ENCODE measurements at places on chromosomes 16 and 17. TPM values are rescaled to one million over a fixed set of nuclear protein-coding genes. Genes with fewer than 3 reads are reported as not detected.

GRCh38 chr16:70808371-70808770, 7.4 kb upstream of the VAC14 start:
- DNase-seq, result no peak

DNA sequence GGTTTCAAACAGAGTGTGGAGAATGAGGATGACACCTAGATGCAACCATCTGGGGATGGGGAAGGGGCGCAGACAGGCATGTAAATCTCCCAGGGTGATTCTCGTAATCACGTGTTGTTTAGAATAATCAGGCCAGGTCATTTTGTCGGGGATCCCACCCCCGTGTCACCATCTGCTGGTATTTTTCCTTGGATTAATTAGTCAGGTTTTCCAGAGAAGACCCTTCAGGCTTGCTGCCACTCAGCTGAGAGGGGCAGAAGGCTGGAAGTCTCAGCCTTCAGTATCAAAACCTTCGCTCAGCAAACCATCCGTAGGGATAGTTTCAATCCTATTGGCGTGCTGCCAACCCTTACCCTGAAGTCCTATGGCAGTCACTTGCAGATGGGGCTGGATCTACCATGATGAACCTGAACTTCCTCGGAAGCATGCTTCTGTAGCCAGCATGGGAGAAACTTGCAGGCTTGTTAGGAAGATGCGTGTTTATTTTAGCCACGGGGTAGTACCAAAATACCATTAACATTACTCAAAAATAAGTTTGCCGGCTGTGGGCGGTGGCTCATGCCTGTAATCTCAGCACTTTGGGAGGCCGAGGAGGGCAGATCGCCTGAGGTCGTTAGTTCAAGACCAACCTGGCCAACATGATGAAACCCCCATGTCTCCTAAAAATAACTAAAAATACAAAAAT, 7.5 kb upstream of the ADCY9 start:
- no peak for DNase-seq

DNA sequence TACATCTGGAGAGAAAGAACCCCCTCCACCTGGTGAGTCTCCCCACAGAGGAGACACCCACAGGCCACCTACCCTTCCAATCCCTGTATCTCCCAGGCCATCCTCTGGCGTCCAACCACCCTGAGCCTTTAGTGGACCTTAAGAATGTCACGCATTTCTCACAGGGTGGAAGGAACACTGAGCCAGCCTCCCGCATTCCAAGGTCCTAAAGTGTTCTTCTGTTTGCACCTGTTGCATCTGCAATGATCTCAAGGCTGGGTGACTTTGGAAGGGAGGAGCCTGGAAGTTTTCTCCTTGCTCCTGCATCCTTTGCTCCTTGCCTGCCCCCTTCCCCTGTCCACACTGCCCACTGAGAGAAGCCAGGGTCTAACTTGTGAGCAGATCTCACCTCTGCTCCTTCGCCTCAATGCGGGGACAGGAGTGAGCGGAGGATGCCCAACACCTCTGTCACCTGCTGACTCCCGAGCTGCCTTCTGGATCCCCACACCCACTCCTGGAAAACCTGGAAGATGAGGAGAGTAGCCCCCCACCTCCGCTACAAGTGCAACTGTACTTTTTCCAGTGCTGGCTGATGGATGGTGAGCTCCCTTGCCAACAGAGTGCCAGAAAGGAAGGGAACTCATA, 3.7 kb downstream of the CHST5 start:
- no peak for DNase-seq

- peak; percentile 93 for DNase-seq
These were observed 12.7 kb downstream of the SLC35B1 start for GRCh38 chr17:49694847-49695697.

DNA sequence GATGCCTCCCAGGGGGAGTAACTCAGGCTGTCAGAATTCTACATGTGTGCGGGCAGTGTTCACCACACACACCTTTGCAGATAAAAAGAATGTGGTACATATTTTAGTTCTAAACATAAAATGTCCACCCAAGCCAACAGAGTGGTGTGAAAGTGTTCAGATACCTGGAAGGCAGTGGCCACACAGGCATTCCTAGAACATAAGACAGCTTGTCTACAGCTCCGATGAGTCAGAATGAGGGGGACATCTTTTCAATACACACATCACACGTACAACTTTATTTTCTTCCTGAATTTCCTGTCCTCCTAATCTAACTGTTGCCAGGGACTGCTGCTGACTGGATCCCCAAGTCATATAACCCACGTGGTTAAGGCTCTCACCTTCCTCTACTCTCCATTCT, 142.3 kb downstream of the ZFHX3 start:
- no peak for DNase-seq

- no peak for DNase-seq
These were observed 745.2 kb downstream of the WWOX start for GRCh38 chr16:78844682-78845081.

- DNase-seq, result no peak
These were observed 23.2 kb upstream of the NAGLU start for GRCh38 chr17:42512733-42513251.

GRCh38 chr17:56842577-56842976, 8.6 kb downstream of the DGKE start:
- no peak for DNase-seq

DNA sequence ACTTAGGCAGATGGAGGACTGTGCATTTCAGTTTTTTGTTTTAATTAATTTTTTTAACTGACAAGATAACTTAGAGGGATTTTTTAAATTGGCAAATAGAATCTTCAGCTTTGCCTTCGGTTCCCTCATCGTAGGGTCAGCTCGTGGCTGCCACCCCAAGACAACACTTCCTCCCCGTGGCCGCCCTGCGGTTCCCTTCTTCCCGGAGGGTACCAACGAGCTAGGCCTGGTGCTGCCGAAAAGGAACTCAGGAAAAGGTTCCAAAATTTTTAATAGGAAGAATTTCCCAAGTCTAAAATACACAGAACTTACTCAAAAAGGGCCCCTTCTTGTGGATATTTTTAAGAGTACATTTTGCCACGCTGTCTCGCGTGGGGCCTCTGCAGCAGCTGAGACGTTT, 210.4 kb upstream of the CHMP6 start:
- DNase-seq, result no peak

DNA sequence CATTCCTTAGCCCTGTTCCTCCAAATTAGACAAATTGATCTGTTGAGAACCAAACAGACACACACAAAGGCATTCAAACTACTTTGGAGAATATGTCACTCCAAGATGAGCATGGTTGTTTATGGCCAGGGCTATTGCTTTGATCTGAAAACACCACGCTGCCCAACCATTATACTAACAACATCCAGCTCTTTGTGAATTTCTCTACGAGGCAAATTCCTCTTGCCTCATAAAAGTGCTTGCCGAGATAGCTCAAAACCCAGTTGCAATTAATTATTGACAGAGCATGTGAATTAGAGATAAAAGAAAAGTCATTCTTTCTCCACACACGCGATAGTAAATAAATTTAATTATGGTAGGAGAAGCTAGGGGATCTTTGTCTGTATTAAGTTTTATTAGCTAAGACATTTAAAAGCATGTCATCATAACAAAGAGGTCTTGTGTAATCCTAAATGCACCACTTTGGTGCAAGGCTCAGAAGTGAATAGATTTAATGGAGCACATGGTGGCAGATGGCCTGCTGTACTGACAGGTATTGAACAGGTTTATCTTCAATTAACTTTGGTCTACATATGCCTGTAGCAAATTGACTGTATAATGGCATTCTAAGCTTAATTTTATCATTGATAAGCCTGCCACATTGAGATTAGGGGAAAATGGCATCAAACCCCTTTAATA, 441.8 kb downstream of the HS3ST4 start:
- DNase-seq, result no peak

DNA sequence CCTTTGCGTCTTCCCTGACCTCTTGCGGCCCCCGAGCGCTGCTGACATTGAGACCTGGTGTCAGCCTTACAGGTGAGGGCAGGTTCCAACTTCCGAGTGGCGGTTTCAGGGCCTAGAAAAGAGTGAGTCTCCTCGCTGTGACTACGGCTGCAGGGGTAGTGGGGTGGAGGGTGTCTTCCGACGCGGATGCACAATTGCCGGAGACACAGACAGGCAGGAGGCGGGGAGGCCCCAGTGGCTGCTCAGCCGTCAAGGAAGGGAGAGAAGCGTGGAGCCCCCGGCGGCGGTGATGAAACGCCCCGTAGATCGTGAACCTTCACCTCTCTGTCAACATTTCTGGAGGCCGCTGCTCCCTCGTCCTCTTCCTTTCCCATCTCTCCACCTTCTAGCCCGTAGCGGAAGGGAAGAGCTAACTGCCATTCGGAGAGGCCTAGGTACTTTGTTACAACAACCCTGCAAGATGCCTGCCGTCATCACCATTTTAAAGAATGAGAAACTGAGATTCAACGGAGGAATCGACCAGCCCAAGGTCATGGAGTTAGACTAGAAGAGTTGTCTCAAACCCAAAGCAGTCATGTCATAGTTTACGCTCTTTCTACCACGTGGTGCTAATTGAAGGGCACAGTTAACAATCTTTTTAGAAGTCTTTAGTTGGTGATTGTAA, 485 bp downstream of the DNAJA3 start:
- DNase-seq, result no peak

- peak; percentile 3 for DNase-seq
These were observed 356.2 kb downstream of the SEC14L1 start for GRCh38 chr17:77496831-77497577.

The GJC1 gene
- 7.4 TPM for total RNA-seq

DNA sequence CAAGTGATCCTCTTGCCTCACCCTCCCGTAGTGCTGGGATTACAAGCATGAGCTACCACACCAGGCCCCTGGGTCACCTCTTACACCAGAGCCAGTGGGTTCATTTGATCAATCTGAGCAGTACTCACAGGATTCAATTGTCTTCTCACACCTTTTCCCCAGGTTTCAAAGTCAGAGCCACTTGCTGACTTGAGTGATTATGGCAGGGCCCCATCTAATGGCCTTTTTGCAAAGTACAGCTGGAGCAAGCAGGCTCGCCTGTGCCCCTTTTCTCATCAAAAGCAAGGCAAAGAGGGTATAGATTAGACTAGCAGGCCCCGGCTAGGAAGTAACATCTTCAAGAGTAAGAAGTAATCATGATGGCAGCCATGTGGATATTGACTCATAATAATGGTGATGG, 114.8 kb upstream of the NOL11 start:
- no peak for DNase-seq

- no peak for DNase-seq
These were observed 28.9 kb downstream of the FAM20A start for GRCh38 chr17:68572138-68572842.

GRCh38 chr17:2853283-2854142, 57.3 kb downstream of the RAP1GAP2 start:
- peak; percentile 30 for DNase-seq
